ENCODE measurements at places on chromosomes 2 and 18.

GRCh38 chr2:186827862-186828492, 21.0 kb downstream of the ZSWIM2 start:
- no peak for DNase-seq

DNA sequence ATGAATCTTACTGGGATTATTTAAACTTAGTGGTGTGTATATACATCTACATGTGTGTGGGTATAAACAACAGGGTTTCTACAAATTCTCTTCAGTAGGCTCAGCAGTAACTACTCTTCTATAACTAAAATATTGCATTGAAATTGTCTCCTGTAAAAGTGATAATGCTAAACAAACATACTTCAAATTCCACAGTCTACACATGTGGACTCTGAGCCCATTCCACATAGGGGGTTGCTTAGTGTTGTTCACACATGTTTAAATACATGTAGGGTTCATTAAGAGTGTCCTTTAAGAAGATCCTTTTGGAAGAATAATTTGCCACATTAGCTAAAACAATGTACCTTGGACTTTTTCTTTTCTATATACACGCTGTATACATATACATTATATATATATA, 152.8 kb upstream of the VRK2 start:
- DNase-seq = no peak

DNA sequence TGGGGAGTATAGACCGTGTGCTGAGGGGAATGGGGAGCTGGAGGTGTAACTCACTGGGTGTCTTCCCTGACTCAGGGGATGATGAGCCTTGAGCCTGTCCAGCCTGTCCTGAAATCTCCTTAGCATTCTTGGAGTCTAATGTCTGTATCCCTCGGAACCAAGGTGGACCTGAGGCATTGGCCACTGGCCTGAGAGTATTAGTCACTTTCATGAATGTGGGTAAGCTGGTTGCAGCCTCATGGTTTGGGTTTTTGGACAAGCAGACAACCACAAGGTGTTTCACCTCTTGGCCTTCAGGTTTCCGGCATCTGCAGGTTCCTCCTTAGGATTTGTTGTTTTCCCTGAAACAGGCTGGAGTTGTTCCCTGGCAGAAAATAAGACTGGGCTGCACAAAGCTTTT, 63.2 kb downstream of the PRKCE start:
- DNase-seq = no peak

DNA sequence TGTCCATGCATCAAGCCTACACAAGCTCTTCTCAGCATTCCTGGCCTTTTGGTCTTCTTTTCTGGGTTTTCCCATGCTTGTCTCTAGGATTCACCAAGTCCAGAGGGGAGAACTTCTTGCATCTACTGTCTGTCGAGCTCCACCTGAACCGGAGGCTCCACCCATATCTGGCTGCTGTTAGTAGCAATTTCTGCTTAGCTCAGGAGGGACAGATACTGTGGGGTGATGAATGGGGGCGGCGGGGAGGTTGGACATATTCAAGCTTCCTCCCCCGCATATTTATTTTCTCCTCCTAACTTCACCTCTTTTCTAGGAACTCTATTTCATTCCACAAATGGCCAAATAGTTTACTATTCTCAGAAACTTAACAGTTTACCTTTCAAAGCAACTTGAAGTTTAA, 163.5 kb downstream of the PTH2R start:
- no peak for DNase-seq

GRCh38 chr18:12008181-12008767, 27.0 kb downstream of the IMPA2 start:
- no peak for DNase-seq

- DNase-seq = no peak
Observed at GRCh38 chr2:170229744-170230143, 51.8 kb downstream of the MYO3B start.

GRCh38 chr2:240520130-240520973, 37.4 kb downstream of the ANKMY1 start:
- no peak for DNase-seq

- no peak for DNase-seq
Observed at GRCh38 chr2:138910427-138910826, 130.2 kb upstream of the NXPH2 start.

DNA sequence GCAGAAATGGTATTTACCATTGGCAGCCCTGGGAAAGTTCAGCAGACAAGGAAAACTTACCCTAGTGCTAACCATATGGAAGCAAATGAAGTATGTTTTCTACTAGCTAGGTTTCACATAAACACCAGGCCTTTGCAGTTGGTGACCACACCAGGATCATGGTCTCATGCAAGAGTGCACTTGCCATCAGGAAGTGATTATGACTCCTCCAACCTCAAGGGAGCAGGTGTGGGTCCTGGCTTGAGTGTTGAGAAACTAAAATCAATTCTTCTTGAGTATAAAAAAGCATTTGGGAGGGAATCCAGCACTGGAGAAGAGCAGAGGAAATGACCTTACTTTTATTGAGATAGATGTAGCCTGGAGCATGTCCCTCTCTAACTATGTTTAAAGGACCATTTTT, 56.8 kb upstream of the SPAG16 start:
- DNase-seq = no peak

DNA sequence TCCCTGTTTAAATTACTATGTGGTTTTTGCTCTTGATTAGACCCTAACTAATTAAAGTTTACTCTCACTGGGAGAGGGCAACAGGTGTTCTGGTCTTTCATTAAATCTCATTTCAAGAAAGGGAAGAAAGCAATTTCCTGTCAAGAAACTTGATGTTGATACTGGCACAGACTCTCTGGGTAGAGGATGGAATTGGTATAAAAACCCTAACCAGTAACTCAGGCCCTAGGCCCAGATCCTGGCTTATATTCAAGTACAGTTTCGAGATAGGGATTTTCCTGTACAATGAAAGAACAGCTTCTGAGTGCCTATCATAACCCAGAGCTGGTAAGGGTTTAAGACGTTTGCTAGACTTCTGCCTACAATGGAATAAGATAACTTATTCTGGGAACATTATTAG, 61.6 kb upstream of the ACYP2 start:
- DNase-seq = no peak

DNA sequence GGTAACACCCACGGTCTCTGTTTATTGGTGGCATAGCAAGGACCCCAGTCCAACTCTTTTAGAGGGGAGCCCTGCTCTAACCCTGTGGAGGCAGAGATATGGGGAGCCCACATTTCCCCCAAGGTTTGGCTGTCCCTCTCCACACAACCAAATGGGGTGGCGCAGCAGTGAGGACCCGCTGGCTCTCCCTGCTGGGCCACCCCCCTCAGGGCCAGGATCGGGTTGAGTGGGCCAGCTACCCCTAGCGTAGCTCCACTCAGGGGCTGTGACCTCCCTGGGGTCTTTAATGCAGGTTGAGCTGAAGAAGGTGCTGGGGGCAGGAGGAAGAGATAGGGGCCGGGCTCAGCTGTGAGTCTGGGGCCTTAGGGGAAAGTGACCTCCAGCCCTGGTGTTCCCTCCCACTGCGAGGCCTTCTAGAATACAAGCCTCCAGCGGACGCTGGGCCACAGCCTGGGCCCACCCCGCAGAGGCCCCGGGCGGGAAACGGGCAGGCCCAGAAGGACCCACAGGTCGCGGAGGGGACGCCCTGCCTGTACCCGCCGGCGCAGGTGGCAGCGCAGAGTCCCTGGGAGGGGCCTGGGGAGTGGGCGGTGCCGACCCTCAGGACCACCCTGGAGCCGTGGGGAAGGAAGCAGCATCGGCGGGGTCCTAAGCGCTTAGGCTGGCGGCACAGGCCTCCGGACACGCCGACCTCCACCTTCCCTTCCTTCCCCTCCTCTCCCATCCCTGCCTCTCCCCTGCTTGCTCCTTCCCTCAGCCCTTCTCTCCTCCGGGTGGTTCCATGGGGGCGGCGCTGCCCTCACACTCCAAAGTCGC, 9.6 kb downstream of the CROCC2 start:
- no peak for DNase-seq

- no peak for DNase-seq
Observed at GRCh38 chr18:74243127-74243526, 48.6 kb downstream of the CYB5A start.

- DNase-seq = no peak
Observed at GRCh38 chr2:9675415-9676351, 44.9 kb upstream of the YWHAQ start.

DNA sequence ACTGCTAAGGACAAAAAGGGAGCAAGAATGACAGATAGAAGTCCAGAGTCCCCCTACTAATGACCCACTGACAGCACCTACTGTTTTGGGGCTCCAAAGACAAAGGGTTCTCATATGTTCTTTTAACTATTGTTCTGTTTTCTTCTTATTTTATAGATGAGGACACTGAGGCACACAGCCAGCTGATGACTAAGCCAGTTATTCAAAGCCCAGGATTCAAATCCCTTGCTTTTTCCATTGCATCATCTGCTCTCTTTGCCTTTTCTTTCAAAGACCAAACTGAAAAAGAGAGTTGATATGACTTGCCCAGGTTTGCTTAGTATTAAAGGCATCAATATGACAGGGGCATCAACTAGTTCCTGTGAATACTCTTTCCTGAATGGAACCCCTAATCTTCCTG, 299.8 kb downstream of the LRATD1 start:
- no peak for DNase-seq

DNA sequence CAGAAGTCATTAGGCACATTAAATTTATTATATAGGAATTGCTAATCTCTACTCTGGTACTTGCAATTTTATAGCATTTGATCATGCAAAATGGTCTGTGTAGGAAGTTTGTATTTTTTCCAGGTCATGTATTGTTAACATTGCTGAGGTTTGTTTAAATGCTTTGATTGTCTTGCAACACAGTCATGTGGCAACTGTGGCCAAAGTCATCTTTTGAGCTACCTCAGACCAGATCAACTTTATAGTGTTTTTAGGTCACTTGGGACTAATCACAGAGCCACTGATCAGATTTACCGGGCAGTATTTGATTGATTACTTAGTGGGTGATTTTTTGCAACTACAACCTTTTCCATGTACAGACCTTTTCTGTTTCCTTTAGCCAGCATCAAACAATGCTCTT, 3.7 kb downstream of the SERPINB5 start:
- DNase-seq = no peak

- DNase-seq = no peak
Observed at GRCh38 chr18:9281780-9282179, 52.8 kb upstream of the TWSG1 start.

Measured in NCI-H1092 (cell line).